ENCODE measurements at places on chromosomes 5 and 9.
A peak's percentile ranks its signal among the peaks of the same experiment; 100 is the strongest.

- H3K36me3 ChIP-seq, result no peaks in the 10 kb centered on the region
- H3K27me3 ChIP-seq, result no peaks in the 10 kb centered on the region
- no peak overlapping the region for H3K27ac ChIP-seq
- DNase-seq, result no peak
- H3K4me3 ChIP-seq, result no peak overlapping the region
Observed at GRCh38 chr5:142280066-142281007, 44.5 kb downstream of the SPRY4 start.

DNA sequence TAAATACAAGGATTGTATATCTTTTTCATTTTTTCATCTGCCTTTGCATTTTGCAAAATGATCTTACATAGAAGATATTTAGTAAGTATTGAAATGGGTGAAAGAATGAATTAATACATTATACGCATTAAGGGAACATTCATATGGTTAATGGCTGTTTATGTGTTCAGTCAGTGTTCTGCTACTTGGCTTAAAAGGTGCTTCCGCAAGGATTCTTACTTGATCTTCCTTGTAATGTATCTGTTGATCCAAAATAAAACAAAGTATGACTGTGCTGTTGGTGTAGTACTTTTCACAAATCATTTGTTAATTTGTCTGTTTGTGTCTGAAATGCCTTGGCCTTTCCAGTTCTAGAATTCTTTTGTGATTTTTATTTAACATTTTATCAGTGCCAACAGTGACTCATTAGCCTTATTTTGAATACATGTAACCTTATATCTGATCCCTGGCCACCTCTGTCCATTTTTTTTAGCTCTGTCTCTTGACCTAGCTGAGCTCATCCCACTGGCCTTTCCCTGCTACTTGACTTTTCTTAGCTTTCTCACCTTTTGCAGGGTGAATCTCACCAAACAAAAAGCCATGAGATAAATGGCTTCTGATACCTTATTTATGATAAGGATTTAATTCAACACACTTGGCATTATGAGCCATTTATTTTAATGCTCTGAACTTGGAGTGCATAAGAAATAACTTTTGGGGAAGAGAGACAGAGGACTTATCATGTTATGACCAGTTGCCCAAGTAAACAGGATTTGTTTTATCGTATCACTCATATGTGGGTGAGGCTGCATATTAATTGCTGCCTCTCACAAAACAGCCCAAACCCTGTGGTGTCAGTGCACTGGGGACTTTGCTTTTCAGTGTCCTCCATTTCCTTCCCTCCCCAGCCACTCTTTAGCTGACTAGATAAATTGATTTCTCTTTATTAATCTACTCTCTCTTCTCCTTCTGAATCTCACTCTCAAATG, 340.3 kb downstream of the KDM4C start:
- no peaks in the 10 kb centered on the region for H3K4me1 ChIP-seq
- H3K36me3 ChIP-seq, result peaks cover 14% of the 10 kb centered on the region
- no peak overlapping the region for H3K27ac ChIP-seq
- H3K27me3 ChIP-seq, result no peaks in the 10 kb centered on the region
- DNase-seq, result no peak

DNA sequence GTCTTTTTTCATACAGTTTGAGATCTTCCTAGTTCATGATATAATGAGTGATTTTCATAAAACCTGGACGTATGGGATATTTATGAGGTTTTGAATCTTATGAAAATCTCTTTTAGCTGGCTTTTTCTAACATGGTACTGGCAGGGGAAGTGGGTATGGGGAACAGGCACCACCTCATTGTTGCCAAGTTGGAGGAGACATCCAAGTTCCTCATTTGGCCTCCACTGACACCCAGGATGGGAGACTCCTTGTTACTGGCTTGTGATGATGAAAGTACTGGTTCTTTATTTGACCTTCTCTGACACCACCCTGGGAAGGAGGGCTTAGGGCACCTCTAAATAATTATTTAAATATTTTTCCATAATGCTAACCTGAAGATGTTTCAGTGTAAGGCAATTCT, 4.0 kb upstream of the TNPO1 start:
- no peak overlapping the region for H3K27ac ChIP-seq
- no peaks in the 10 kb centered on the region for H3K36me3 ChIP-seq
- DNase-seq, result no peak

- no peaks in the 10 kb centered on the region for H3K36me3 ChIP-seq
- H3K27ac ChIP-seq, result no peak overlapping the region
- DNase-seq, result no peak
- H3K27me3 ChIP-seq, result no peaks in the 10 kb centered on the region
- H3K4me1 ChIP-seq, result no peaks in the 10 kb centered on the region
Observed at GRCh38 chr5:99088309-99088708, 159.5 kb upstream of the CHD1 start.

DNA sequence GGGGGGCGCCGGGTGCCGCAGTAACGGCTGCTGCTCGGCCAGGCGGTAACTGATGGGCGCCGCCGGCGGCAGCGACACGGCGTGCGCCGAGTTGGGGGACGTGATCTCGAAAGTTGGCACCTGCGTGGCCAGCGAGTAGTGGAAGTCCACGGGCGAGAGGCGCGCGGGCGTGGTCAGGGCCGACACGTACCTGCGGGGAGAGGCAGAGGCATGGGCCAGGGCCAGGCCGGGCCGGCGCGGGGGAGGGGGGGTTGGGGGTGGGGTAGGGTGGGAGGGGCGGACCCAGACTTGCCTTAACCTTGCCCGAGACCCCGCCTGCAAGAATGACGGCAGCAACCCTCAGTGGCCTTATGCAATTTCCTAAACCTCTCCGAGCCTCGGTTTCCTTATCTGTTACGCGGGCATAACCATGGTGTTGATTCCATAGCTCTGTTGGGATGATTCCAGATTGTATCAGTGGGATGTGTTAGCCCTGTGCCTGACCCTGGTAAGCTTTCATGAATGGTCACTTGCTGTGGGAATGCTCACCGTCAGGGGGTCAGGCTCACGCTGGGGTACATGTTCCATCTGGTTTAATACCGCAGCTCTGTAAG, 53.0 kb downstream of the PSD2 start:
- H3K36me3 ChIP-seq, result no peaks in the 10 kb centered on the region
- H3K27ac ChIP-seq, result peak overlapping the region; percentile 69
- no peaks in the 10 kb centered on the region for H3K4me1 ChIP-seq
- peak; percentile 14 for DNase-seq
- peaks cover 3% of the 10 kb centered on the region for H3K27me3 ChIP-seq
- peak overlapping the region; percentile 60 for H3K4me3 ChIP-seq

DNA sequence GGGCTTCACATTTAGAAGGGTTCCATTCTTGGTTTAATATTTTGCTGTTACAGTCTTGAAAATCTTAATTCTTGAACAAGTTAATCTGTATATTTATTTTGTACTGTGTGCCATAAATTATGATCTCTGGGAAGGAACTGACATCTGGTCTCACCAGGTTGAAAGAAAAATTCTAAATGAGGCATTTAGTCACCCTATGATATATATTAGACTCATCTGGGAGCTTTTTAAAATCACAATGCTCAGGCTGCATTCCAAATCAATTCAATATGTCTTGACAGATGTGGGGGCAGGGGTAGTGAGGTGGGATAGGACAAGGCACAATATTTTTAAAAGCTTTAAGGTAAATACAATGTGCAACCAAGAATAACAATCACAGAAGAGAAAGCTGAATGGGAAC, 569.2 kb downstream of the PRR16 start:
- H3K4me3 ChIP-seq, result no peak overlapping the region
- H3K27ac ChIP-seq, result no peak overlapping the region
- H3K4me1 ChIP-seq, result no peaks in the 10 kb centered on the region
- H3K36me3 ChIP-seq, result no peaks in the 10 kb centered on the region

GRCh38 chr5:142038735-142039134, 25.9 kb upstream of the GNPDA1 start:
- no peaks in the 10 kb centered on the region for H3K36me3 ChIP-seq
- no peaks in the 10 kb centered on the region for H3K27me3 ChIP-seq
- no peak overlapping the region for H3K4me3 ChIP-seq
- no peak for DNase-seq
- peaks cover 9% of the 10 kb centered on the region for H3K4me1 ChIP-seq

GRCh38 chr5:135430135-135430437, 17.1 kb downstream of the DCANP1 start:
- no peaks in the 10 kb centered on the region for H3K27me3 ChIP-seq
- H3K27ac ChIP-seq, result no peak overlapping the region
- H3K4me1 ChIP-seq, result no peaks in the 10 kb centered on the region
- DNase-seq, result no peak

- no peak overlapping the region for H3K27ac ChIP-seq
- H3K4me3 ChIP-seq, result no peak overlapping the region
- no peaks in the 10 kb centered on the region for H3K4me1 ChIP-seq
Observed at GRCh38 chr5:66406761-66407336, 189.3 kb upstream of the MAST4 start.

- H3K27ac ChIP-seq, result no peak overlapping the region
- H3K27me3 ChIP-seq, result no peaks in the 10 kb centered on the region
- DNase-seq, result peak; percentile 60
- no peaks in the 10 kb centered on the region for H3K36me3 ChIP-seq
- peaks cover 11% of the 10 kb centered on the region for H3K4me1 ChIP-seq
Observed at GRCh38 chr9:20640331-20641187, 18.3 kb upstream of the MLLT3 start.

- H3K27ac ChIP-seq, result peak overlapping the region; percentile 71
- DNase-seq, result peak; percentile 41
- peaks cover 9% of the 10 kb centered on the region for H3K36me3 ChIP-seq
- peaks cover 19% of the 10 kb centered on the region for H3K4me1 ChIP-seq
Observed at GRCh38 chr9:98074115-98074990, 17.8 kb downstream of the NANS start.

- H3K4me3 ChIP-seq, result no peak overlapping the region
- no peaks in the 10 kb centered on the region for H3K27me3 ChIP-seq
Observed at GRCh38 chr5:131220566-131220965, 43.3 kb upstream of the CDC42SE2 start.

DNA sequence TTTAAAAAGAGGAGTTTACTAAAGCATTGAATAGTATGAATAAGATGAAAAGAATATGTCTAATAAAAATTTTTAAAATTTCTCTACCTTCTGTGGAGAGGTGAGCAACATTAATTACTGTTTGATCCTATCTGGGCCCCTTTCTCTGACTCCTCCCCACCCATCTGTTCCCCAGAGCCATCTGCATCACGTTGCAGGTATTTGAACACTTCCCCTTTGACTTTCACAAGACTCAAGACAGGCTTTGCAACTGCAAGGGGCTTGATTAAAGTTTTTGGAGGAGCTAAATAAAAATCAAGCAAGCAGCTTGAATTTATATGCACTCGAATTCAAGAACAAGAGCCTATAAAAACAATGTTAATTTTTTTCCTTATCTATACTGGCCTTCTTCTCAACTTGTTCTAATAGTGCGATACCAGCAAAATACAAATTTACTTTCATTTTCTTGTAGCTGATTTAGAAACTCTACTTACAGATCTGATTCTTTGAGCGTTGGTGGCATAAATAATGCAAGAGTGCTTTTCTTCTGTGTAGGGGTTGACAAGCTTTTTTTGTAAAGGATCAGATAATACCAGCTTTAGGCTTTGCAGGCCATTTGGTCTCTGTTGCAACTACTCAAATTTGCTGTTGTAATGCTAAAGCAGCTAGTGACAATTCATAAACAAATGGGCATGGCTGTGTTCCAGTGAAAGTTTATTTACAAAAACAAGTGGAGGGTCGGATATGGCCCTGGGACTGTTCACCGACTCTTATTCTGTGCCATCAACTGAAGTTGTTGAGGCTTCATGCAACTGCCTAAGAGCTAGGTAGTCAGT, 21.2 kb downstream of the TXNDC8 start:
- H3K4me1 ChIP-seq, result no peaks in the 10 kb centered on the region
- H3K36me3 ChIP-seq, result no peaks in the 10 kb centered on the region
- no peak overlapping the region for H3K4me3 ChIP-seq
- H3K27ac ChIP-seq, result no peak overlapping the region
- DNase-seq, result no peak

DNA sequence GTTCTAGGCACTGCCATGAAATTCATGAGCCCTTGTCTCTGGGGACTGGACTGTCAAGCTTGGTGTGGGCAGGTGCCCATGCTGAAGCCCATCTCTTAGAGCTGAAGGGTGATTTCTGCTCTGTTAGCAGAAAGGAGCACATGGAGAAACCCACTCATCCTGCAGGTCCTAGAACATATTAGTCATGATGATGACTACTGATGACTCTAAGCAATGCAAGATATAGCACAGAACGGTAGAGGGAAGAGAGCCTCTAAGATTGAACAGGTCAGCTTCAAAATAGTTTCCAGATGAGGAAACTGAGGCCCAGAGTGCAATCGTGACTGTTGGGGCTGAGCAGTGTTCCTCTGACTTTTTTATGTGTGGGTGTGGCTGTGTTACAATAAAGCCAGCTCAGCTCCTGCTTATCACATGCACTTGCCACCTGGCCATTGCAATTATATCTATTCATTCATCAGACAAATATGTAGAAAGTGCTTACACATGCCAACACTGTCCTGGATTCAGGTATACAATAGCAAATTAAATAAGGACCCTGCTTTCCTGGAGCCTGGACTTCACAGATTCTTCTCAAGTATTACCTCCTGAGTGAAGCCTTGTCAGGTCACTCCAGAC, 140.2 kb upstream of the BRINP1 start:
- no peaks in the 10 kb centered on the region for H3K27me3 ChIP-seq
- no peaks in the 10 kb centered on the region for H3K4me1 ChIP-seq
- H3K4me3 ChIP-seq, result no peak overlapping the region
- no peaks in the 10 kb centered on the region for H3K36me3 ChIP-seq
- DNase-seq, result no peak
- no peak overlapping the region for H3K27ac ChIP-seq

- H3K4me1 ChIP-seq, result no peaks in the 10 kb centered on the region
- no peak overlapping the region for H3K4me3 ChIP-seq
- DNase-seq, result no peak
- no peak overlapping the region for H3K27ac ChIP-seq
- H3K36me3 ChIP-seq, result no peaks in the 10 kb centered on the region
Observed at GRCh38 chr5:149640350-149640999, 59.2 kb downstream of the ARHGEF37 start.

DNA sequence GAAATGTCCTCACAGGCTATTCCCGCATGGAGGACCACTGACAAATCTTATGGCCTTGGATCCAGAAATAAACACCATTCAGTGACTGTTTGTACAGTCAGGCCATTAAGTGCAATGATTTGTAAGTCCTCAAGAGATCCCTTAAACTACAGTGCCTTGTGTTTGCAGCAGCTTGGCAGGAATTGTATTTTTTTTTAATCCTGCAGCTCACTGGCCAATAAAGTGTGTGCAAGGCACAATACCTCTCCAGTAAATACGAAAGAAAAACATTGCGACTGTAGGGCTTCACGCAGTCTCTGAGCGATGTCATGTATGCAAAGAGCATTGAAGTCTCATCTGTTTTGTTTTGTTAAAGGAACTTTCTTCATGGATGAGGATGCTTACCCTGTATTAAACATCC, 74.2 kb upstream of the TUSC1 start:
- H3K27me3 ChIP-seq, result no peaks in the 10 kb centered on the region
- no peaks in the 10 kb centered on the region for H3K36me3 ChIP-seq
- no peak for DNase-seq
- H3K4me3 ChIP-seq, result no peak overlapping the region
- H3K27ac ChIP-seq, result no peak overlapping the region

- H3K27me3 ChIP-seq, result no peaks in the 10 kb centered on the region
- H3K36me3 ChIP-seq, result no peaks in the 10 kb centered on the region
- H3K4me1 ChIP-seq, result peaks cover 3% of the 10 kb centered on the region
Observed at GRCh38 chr5:88503406-88503805, 234.8 kb upstream of the TMEM161B start.

GRCh38 chr9:21576331-21577189, 94.4 kb upstream of the IFNE start:
- no peak overlapping the region for H3K4me3 ChIP-seq
- H3K27ac ChIP-seq, result no peak overlapping the region
- H3K36me3 ChIP-seq, result no peaks in the 10 kb centered on the region
- peaks cover 4% of the 10 kb centered on the region for H3K4me1 ChIP-seq
